ENCODE measurements at places on chromosomes 1 and 21.

DNA sequence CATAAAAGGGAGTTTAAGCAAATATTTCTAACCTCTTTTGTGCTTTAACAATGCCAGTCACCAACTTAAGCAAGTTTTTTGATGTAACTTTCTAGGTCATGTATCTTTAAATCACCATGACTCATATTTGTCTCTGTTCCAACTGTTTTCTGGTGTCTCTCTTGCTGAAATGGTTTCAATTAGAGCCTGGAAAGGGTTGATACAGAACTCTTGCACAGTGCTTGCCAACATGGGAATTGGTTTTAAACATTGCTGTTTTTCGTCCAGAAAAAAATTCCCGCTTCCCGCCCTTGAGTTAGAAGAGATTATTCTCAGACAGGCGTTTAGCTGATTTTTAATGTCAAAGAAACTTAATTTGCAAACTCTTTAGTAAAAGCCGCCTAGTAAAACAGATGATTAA, 46.4 kb upstream of the SLC22A15 start:
- DNase-seq = no peak

DNA sequence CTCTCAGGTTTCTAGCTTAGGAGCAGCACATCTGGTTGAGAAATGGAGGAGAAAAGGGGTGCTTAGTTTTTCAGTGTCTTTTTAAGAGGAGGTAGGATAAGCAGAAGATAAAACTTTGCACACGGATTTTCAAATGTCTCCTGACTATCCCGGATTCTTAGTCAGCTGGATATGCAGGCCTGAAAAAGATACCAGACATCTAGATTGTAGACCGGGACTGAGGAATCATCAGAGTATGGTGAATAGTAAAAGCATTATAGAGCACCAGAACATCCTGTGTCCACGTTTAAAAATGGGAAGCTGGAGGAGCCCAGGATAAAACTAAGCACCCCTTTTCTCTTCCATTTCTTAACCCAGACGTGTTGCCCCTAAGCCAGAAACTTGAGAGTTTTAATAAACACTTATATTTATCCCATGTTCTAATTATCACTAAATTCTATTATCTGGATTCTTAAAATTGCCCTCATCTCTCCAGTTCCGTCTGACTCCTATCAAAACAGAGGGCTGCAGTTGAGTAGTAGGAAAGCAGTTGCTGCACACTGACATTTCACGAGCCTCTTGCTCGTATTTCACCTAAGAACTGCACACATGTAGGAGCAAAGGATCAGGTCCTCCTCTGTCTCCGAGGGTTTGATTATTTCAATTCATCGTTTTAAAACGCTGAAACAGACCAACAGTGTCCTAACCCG, 609 bp downstream of the PIGK start:
- DNase-seq = no peak

DNA sequence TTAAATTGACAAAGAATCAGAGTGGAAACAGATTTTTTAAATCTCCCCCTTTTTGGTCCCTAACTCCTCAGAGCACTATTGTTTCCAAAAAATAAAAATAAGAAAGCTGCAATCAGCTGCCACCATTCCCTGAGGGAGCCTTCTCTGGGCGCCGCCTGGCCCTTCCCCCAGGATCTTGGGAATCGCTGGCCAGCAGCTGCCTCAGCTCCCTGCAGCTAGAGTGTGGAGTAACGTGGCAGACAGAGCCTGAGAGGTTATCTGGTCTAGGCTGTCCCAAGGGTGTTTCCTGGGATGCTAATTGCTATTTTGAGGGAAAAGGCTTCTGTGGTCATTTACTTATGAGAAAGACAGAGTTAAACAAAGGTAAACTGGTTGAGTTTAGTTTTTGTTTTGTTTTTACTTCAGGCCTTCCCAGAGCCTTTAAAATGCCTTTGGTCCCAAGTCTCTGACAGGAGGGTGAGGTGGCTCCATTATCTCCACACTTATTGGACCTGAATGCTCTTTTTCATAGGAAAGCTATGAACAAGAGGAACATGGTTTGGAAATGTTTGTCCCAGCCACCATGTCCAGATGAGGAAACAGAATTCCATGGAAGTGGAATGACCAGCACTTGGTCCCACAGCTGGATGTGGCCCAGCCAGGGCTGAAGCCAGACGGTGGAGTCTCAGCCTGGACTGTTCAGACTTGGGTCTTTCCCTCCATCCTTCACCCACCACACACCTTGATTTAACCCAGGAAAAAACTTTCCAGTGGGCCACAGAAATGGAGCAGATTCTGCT, 14.1 kb upstream of the KIAA1614 start:
- DNase-seq = no peak

GRCh38 chr1:29586991-29587745, 350.8 kb downstream of the PTPRU start:
- no peak for DNase-seq

DNA sequence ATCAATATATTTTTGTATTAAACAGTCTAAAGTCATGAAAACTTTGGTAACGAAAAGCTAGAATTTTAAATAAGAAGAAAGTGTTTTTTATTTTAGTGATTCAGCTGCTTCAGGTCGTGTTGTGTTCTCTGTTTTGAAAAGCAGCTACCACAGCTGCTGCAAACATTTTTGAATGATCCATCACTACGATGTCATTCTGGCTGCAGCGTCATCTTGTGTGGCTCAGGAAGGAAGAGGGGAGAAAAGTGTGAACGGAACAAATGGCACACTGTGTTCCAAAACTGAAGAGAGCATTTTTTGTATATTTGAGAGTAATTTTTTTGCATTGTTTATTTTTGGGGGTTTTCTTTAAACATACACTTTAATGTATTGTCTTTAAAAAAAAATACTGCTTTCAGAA, 323.0 kb upstream of the ADGRL2 start:
- no peak for DNase-seq

GRCh38 chr1:61953790-61954150, 211.5 kb downstream of the PATJ start:
- DNase-seq = no peak

DNA sequence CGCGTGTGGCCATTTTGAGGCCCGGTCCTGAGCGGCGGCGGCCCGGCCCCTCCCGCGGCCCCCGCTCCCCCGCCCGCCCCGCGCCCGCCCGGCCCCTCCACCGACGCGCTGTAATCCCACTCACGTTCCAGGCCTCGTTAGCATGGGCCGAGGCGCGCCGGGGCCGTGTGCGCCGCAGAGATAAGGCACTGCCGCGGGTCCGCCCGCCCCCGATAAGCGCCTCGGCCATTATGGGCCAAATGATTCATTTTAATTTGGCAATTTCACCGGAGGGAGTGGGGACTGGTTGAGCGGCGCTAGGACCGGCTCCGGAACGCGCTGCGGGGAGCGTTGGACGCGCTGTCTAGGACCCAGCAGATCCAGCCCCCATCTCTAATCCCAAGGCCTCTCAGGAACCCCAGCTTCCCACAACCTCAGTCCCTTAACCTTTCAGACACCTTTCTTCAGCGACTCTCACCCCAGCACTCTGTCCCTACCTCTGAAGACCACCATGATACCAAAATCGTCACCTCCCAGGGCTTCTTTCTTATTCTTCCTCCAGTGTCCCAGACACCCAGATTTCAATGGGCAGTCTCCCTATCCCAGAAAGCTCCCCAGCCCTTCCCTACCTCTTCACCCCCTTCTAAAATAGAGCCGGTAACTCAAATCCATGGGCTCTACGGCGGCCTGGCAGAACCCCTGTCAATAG, at the start of gene TAL1:
TSS of gene TAL1 (minus strand) at position 39 of the 688 bp plus-strand sequence. CDS start 6,337 bp downstream, outside the sequence.
- DNase-seq = no peak

DNA sequence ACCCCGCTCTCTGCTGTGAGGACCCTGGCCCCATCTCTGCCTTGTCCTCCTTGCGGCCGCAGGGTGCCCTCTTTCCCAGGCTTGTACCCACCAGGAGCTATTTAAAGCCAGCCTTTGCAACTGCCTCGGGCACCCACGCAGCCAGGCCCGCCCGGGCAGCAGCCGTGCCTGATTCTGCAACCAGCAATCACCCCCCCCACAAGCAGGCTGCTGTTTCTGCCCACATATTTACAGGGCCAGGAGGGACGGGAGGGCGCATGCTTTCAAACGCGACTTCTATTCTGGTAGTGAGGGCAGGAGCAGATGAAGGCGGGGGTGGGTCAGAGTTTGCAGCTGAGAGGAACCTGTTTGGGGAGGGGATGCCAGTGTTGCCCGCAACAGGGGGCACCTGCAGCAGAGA, 13.6 kb downstream of the GABRD start:
- no peak for DNase-seq

DNA sequence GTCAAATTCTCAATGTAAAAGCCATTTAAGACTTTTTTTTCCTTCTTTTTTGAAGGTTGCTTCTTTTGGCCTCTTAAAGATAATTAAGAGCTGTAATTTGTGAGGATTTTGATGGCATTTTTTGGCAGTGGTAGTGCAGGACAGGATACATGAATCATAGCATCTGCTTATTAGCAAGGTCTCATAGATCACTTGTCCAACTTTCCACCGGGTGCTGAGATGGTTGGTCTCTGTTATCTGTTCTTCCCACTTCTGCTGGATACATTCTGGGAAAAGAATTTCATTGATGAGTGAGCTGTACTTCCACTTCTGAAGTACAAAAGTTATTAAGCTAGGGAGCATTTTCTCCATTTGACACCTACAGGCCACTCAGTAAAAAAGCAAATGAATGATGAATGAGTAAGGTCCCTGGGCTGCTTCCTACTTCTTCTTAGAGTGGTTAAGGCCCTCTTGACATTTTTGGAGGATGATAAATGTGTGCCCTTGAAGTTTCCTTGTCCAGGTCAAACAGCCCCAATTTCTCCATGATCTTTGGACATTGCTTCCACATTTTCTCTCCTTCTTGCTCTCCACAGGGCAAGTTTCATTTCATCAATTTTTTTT, 100.6 kb downstream of the ROR1 start:
- DNase-seq = no peak
